ENCODE measurements at places on chromosomes 7 and 10. TPM values are rescaled to one million over a fixed set of nuclear protein-coding genes. Genes with fewer than 3 reads are reported as not detected.

UFSP1 gene
- polyA plus RNA-seq: 3.2 TPM

TEX47 gene
- polyA plus RNA-seq: not detected

HOXA1 gene
- 0.96 TPM for polyA plus RNA-seq

INA gene
- polyA plus RNA-seq: 0.77 TPM

OR13A1 gene
- not detected for polyA plus RNA-seq

ITIH5 gene
- polyA plus RNA-seq: 37.9 TPM

ZNF789 gene
- polyA plus RNA-seq: 30.3 TPM

VAX1 gene
- not detected for polyA plus RNA-seq

OR6B1 gene
- not detected for polyA plus RNA-seq

GRCh38 chr7:128456255-128456725 lies 612 bp downstream of the HILPDA start:
- DNase-seq: no peak

GRCh38 chr7:84095971-84096370 lies 98.6 kb downstream of the SEMA3A start:
- no peak for DNase-seq

GRCh38 chr7:28626624-28627262 lies 214.4 kb downstream of the CREB5 start:
- no peak for DNase-seq

DNA sequence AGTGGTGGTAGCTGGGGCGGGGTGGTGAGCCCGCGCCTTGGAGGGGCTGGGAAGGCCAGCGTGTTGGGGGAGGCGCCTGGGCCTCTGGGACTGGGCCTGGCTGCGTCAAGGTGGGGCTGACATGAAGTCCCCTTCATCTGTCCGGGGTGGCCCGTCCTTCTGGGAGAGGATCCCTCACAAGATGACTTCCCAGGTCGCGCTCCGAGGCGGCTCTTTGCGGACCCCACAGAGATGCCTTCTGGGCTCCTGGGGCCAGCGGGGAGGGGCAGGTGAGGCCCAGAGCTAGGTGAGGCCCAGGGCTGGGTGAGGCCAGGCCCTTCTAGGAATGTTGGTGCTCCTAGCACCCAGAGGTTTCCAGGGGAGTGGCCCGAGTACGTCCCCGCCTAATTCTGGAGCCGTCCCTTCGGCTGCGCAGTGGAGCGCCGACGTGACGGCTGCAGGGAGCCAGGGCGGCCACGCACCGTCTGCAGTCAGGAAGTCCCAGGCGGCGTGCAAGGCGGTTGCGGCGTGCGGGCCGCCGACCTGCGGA lies 58.2 kb upstream of the NUPR2 start:
- no peak for DNase-seq

GRCh38 chr7:80243425-80243824 lies 108.8 kb downstream of the GNAI1 start:
- DNase-seq: no peak

GRCh38 chr10:130333185-130333584 lies 197.0 kb downstream of the GLRX3 start:
- DNase-seq: no peak

- peak; percentile 34 for DNase-seq
Observed at GRCh38 chr7:80637911-80638765, at the start of gene CD36. Gene CD36, plus strand, starts transcription at chr7:80638642. Its CDS starts 8,099 bp downstream, at chr7:80646741.

DNA sequence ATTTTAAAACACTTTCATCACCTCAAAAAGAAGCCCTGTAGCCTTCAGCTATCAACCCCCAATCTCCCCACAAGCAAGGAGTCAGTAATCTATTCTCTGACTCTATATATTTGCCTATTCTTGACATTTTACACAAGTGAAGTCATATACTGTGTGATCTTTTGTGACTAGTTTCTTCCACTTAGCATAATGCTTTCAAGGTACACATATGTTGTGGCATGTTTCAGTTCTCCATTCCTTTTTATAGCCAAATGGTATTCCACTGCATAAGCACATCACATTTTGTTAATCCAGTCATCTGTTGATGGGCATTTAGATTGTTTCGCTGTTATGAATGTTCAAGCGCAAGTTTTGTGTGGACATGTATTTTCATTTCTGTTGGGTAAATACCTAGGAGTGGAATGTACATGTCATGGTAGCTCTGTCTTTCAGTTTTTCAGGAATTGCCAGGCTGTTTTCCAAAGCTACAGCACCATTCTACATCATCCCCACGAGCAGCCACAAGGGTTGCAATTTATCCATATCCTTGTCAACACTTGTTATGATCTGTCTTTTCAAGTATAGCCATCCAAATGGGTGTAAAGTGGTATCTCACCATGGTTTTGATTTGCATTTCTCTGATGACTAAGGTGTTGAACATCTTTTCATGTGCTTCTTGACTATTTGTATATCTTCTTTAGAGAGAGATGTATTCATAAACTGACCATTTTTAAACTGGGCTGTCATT lies 405.6 kb downstream of the KCNMA1 start:
- no peak for DNase-seq

DNA sequence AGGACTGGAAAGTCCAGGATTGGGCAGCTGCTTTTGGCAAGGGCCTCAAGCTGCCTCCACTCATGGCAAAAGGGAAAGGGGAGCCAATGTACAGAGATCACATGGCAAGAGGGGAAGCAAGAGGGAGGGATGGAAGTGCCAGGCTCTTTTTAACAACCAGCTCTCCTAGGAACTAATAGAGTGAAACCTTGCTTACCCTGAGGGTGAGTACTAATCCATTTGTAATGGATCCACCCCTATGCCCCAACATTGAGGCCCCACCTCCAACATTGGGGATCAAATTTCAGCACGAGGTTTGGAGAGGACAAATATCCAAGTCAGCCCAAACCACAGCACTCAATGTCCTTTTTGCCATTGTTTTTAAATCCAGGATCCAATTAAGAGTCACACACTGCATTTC lies 12.5 kb downstream of the HABP2 start:
- DNase-seq: no peak

DNA sequence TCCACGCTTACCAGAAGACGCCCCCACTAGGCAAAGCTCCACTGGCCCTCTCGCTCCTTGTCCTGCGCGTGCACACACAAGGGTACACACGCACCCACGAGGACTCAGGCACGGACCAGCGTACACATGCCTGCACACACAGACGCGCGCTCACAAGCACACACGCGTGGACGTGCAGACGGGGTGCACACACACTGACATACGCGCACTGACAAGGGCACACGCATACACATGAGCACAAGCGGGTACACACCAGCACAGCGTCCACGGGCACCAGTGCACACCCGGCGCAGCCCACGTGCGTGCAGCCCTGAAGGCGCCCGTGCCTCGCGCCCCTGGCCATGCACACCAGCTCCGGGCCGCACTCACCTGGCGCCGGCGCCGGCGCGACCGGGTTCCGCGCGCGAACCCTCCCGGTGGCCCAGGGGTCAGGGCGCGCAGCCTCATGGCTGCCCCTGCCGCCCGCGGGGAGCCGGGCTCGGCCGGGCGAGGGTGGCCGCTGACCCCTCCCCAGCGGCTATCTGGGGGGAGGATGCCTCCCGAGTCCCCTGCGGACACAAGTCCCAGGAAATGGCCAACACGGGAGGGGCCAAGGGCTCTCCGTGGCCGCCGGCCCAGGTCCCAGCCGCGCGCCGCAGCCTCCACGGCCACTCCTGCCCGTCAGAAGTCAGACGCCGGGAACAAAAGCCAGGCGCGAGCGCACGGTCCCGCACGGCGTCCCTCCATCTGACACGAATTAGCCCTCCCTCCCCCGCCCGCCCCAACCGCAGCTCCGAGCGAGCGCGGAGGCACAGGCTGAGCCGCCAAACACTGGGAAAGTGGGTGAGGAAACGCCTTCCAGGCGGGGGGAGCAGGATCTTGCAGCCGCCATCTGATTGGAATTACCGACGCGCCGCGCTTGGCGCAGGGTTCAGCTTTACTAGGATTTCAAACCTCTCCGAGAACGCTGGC lies 45.0 kb downstream of the TNS3 start:
- DNase-seq: peak; percentile 84

DNA sequence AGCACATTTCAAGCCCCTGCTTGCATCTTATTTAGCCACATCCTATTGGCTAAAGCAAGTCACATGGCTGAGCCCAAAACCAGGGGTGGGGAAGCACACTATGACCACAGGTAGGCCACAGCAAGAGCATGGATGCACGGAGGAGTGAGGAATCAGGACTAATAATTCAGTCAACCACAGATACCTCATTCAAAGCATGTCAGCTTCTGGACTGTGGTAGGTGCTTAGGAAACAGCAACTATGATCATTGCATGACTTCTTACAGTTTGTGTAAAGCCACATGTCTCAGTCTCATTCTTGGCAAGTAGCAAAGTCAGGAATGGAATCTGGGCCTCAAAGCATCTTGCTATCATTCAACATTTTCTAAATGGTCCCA lies 79.0 kb upstream of the EMX2 start:
- DNase-seq: no peak

GRCh38 chr10:54065106-54065505 lies 735.9 kb downstream of the PCDH15 start:
- no peak for DNase-seq

DNA sequence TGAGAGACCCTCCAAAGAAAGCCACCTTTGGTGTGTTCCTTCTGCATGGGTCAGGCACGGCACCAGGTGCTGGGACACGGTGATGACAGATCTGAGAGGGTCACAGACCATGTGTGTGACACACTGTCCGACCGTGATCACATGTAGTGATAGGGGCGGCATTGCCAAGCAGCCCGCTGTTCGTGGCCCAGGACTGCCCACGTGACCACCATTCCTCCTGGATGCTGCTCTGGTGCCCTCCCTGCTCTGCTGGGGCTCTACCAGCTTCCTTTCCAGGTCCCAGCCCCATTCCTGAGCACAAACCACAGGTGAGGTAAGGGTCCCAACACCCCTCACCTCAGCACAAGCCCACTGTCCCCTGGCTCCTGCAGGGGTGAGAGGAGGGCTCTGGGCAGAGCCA lies 10.1 kb upstream of the SLC18A3 start:
- no peak for DNase-seq

GRCh38 chr7:33212144-33212543 lies 82.8 kb downstream of the BBS9 start:
- DNase-seq: no peak

DNA sequence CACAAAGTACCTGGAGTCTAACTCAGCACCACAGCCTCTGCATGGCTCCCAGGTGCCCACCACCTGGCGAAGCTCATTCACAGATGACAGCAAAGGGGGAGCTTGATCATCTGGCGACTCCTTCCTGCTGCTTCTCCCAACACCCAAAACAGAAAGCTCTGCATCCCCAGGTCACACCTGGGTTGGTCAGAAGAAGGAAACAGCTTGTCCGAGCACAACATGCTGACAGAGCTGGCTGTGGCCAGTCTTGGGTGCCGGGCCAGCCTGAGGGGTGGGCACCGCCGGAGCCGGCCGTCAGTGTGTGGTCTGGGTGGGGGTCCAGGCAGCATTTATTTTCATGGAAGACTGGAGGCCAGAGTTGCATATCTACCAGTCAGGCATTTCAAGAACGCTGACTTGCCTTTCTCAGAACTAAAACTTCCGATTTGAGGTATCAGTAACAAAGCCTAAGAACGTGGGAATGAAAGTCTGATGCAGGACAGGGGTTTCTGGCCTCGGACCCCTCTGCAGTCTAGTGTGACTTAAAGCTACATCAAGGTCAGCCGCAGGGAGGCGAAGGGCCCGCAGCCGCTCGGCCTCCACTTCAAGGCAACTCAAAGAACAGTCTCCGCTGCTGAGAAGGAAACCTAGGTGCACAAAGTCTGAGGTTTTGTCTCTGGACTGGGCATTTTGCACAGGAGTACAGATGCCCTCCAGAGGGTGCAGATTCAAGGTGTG lies 109.6 kb downstream of the CYTH3 start:
- no peak for DNase-seq

DNA sequence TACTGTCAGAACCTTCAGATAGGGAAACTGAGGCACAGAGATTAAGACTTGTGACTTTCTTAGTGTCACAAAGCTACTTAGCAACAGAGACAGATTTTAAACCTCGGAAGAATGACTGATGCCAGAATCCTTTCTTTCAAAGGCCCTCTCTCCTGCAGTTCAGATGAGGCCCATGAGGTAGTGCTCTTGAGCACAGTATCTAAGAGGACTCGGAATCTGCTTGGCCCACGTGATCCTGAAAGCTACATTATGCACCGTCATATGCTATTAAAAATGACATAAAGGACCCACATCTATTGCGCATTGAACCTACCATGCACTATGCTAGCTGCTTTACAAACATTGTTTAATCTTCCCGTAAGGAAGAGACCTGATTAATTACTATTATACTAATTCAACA lies 355.9 kb downstream of the SFMBT2 start:
- DNase-seq: no peak

DNA sequence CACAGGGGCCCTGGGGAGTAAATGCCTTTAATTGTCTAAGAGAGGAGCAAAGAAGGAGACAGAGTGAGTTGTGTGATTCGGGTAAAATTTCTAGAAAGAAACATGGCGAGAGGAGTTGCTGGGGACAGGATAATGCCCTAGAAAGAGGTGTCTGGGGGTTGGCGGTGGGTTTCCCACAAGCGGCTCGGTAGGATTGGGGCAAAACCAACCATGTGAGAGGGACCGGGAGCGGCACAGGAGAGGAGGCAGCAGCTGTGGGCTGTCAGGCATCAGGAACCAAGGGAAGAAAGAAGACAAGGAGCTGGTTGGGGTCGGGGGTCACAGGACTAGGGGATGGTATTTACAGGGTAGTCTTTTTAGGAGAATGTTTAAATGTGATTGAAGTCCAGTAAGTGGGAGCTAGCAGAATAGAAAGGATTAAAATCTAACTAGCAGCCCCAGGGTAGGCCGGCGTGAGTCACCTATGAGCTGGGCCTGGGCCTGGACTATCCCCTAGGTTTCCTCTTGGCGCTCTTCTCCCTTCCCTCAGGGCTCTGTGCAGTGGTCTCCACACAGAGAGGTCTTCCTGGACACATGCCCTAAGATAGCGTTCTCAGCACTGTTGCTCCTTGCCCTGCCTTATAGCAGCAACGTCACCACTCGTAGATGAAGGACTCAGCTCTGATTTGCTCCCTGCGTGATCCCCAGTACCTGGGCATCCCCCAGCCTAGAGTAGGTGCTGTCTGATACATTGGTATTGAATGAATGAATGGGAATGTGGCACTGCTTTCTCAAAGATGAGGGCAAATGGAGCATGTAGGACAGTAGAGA lies 32.6 kb downstream of the IKZF1 start:
- DNase-seq: no peak

GRCh38 chr10:88473989-88474883 lies 108.9 kb downstream of the RNLS start:
- DNase-seq: no peak

DNA sequence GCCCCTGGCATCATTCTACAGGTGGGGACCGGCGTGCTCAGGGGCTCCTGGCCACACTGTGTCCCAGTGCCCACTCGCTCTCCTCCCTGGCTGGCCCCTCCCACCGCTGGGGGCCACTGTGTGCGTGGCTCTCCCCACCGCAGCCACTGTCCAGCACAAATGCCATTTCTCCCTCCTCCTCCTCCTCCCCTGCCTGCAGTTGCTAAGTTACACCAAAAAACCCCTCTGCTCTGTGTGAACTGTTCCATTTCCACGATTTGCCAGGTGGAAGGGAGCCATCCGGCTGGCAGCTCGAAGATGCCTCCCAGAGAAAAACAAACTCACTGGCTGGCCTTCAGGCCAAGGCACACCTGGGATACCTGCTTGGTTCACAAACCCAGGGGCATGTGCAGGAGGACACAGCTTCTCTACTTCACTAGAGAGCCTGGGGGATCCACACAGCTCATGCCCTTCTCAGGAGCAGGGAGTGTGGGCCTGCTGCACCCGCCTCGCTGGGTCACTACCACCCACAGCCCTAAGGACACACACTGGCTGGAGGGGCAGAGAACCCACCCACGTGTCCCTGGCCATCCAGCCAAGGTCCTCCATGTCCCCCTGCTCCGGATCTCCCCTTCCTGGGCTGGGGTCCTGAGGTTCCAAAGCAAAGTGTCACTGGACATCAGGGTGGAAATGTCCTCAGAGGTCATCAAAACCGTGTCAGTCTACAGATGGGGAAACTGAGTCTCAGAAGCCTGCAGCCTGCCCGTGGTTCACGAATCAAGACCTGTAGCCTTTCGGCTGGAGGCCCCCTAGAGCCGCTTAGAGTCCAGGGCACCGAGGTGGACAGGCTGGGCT lies 1.7 kb downstream of the RASGEF1A start:
- no peak for DNase-seq

All from muscle of arm (tissue), 14 donors.